MG63 (cell line): ENCODE measurements at places on chromosomes 6 and 20.
A peak's percentile ranks its signal among the peaks of the same experiment; 100 is the strongest.

- no peak for DNase-seq
These were observed 312.1 kb downstream of the HTR1B start for GRCh38 chr6:77151241-77151640.

GRCh38 chr6:160279850-160280249 lies 21.2 kb upstream of the SLC22A2 start:
- DNase-seq = no peak

DNA sequence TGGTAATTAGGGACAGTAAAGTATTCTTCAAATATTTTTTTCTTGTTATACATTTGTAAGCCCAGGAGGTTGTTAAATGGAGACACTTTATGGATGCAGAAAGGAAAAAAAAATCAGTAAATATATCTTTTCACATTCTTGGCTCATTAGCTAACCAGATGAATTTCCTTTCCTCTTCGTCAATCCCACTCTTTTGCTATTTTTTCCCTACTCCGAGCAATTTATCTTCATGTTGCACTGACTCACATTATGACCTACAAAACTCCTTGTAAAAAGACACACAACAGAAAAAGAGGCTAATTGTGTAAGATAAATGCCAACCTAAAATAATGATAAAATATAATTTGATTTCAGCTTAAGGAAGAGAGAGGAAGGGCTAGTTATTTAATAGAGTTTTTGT lies 472.9 kb upstream of the ZNF337 start:
- DNase-seq = no peak

GRCh38 chr20:45993197-45993951 lies 15.3 kb upstream of the MMP9 start:
- peak; percentile 92 for DNase-seq

- no peak for DNase-seq
These were observed 9.8 kb upstream of the RPS21 start for GRCh38 chr20:62377064-62377461.

DNA sequence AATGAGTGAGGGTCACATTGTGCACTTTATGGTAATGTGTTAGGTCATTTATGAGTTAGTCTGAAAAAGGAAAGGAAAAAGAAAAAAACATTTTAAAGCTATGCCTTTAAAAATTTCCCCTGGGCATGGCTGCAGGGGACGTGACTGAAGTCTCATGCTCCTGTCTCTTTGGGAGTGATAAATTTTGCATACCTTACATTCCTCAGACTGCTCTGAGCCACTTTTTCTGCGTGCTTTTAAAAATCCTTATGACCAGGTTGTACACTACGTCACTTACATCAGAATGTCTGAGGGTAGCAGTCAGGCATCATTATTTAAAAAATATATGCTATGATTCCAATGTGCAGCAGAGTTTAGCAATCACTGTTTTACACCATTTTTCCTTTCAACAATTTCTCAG lies 121.2 kb downstream of the RFPL4B start:
- DNase-seq = no peak

DNA sequence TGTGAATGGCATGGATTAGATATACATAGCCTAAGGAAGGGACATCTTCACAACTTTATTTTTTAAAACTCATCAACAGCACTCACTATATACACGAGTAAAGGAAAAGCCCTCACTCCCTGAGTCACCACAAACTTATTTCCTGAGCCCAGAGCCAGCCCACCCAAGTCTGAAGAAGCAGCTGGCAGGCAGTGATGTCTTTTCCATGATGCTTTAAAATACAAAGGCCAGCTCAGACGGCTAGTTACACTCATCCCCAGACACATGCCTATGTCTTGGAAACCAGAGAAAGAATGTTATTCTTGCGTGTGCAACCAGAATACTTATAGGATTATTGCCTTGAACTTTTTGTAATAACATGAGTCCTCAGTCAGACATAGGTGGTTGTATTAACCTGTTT lies 114.4 kb downstream of the ADGRG6 start:
- peak; percentile 87 for DNase-seq

DNA sequence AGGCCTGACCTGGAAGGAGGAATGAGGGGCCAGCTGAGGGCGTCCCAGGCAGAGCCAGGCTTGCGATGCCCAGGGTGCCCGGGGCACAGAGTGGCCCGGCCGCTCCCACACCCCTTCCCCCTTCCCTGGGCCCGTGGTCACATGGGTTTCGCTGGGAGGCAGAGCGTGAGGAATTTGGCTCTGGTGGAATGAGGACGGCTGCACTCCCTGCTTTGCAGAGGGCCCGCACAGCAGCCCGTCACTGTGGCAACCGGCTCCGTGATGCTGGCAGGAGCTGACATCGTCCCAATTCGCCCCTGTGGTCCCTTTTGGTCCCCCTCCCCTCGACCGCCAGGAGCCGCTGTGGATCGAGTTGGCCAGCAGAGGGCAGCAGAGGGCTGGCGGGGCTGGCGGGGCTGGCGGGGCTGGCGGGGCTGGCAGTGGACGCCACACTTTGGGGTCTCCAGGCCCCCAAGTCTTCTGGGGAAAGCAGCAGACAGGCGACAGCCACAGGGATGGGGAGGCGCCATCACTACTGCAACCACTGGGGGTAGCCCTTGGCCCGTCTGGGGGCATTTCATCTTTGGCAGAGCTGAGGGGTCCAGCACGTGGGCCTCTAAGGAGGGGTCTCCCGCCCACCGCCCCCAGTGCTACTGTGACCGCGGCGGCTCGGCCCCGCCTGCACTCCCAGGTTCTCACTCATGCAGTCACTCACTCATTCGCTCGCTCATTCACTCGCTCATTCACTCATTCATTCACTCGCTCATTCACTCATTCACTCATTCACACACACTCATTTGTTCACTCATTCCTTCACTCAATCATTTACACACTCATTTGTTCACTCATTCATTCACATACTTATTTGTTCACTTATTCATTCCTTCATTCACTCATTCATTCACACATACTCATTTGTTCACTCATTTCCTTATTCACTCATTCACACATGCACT lies 49.7 kb upstream of the BHLHE23 start:
- DNase-seq = peak; percentile 26

DNA sequence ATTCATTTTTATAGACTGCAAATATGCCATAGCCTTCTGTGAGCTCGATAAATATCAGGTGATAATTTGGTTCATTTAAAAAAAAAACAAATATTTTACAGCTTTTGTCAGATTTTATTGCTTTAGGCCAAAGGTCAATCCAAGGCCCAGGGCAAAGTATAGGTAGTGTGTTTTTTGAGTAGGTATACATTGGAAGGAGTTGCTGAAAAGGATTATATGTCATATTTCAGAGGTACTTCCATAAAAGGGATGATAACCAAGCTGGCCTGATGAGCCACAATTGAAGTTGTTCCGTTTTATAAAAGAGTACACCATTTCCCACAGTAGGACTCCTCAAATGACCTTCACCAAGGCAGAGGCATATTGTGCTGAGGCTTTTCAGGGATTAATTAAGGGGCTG lies 452.8 kb upstream of the FLRT3 start:
- no peak for DNase-seq

- DNase-seq = peak; percentile 85
These were observed 235.9 kb downstream of the BTBD3 start for GRCh38 chr20:12153628-12154027.

DNA sequence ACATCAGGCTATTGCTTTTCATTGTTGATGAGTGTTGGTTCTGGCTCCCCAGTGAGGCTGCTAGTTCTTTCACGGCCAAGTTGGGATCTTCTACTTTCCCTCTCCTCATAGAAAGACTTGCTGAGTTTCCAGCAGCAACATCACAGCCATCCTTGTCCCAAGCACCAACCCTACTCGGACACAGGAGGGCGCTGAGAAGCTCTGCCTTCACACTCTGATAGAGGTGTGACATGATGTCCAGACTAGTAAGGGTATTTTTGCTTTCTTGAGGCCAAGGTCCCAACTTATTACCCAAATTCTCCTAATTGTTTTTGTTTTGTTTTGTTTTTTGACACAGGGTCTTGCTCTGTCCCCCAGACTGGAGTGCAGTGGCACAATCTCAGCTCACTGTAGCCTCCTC lies 3.0 kb upstream of the GCM1 start:
- no peak for DNase-seq

DNA sequence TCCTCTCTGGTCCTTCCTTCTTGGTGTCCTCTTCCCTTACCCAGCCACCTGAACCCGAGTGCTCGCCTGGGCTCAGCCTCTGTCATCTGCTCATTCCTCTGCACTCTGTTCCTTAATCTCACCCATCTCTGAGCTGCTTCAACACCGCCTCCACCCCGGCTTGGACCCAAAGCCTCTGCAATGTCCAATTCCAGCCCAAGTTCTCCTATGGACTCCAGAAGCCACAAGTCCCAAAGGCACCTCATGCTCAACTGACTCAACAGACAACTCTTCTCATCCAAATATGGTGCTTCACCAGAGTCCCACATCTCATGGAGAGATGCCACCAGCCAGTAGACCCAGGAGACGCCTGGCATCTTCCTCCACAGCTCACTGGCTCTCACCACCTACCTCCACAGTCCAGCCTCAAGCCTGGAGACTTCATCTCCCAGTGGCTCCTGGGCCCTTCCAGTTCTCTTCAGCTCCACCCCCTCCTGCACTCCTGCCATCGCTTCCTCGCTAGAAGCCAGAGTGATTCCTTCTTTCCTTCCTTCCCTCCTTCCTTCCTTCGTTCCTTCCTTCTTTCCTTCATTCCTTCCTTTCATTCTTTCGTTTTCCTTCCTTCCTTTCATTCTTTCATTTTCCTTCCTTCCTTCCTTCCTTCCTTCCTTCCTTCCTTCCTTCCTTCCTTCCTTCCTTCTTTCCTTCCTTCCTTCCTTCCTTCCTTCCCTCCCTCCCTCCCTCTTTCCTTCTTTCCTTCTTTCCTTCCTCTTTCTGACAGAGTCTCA lies 40.9 kb upstream of the NNAT start:
- DNase-seq = no peak

DNA sequence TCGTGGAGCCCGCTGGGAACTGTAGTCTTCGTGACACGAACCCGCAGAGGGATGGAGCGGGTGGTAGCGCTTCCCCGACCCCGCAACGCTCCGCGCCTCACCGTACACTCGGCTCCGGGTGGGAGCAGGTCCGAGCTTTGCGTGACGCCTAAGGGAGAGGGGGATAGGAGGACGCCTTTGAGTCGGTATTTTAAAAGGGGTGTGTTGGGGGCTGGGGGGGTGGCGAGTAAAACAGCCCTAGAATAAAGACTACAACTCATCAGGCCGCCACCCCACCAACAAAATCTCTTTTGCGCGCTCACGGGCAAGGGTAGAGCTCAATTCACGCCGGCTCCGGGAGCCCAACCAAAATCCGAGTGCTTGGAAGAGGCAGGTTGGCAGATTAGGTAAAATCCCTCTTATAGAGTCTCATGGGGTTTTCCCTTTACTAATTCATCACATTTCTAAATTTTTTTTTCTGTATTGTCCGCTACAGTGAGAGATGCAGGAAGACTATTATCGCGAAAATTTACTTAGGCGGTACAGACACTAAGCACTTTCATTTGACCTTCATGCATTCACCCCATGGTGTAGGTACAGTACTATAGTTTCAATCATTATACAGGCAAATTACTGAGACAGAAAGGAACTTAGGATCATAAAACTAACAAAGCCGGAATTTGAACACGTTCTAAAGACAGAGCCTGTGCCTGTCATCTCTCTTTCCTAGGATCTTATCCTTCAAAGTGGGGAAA lies 706 bp upstream of the SNX14 start:
- peak; percentile 55 for DNase-seq

DNA sequence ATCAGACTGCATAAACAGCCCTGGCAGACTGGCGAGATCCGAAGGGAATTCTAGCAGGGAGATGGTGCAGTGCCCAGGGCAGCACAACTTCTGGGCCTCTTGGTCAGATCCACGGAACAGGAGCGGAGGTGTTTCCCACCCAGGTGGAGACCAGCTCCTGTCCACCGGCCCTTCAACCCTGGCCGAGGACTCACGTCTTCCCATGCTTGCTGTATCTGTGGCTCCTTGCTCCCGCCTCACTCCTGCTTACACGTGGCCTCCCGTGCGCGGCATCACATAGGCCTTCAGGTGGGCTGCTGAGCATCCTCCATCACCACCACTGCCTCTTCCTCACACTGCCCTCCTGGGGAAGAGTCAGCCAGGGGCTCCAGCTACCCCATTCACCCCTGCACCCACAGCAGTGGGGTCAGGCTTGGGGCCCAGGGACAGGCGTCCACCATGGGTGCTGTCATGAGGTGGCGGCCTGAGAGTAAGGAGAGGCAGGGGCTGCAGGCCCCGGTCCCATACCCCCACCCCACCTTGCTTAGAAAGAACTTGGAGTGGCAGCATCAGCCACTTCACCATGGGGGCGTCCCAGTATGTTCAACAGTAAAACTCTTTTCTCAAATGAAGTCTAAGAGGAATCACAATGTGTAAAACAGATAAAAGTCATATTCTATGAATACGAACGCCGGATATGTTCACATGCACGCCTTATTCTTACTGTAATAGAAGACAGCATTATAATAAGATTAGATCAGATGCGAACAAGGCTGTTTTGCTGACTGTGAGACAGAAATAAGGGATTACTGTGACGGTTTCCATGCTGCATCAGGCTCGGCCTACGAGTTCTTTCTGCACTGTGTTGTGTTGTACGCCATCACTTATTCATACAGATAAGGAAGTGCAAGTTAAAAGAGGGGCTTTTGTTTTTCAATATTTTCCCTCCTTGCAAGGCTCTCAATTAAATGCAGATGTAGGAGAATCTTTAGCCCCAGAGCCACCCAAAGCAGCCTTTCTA lies 165.4 kb downstream of the GRM4 start:
- DNase-seq = no peak

- peak; percentile 72 for DNase-seq
These were observed 52.6 kb upstream of the CCDC167 start for GRCh38 chr6:37552267-37552666.

DNA sequence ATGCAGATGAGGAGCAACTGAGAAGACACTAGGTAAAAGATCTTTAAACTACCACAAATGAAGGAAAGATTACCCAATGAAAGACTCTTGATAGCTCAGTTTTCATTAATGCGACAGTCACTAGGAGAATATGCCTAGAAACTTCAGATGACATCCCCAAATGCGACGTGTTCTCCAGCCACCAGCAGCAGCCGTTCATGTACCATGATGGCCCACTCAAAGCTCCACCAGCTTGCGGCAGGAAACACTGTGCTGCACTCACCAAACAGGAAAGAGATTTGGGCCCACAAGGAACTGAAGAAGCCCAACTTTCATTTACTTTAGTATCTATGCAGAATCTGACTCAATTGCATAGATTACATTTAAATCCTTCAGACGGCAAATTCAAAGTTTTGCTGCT lies 7.5 kb downstream of the DIDO1 start:
- DNase-seq = no peak
